ENCODE measurements at places on chromosomes 5 and 9.

DNA sequence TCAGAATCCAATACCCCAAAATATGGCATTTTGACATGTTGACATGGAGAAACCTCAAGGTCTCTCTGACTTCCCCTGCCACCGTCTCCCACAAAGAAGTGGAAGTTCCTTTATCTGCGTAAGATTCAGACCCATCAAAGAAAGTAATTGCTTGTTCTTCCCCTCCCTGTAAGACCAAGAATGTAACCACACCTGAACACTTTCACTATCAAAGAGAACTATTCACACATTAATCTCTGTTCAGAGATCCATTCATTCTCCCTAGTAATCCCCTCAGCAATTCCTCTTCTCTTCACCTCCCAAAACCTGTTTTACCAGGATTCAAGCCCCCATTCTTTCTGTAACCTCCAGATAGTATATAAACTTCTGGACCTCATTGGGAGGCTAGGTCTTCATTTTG lies 4.1 kb upstream of the SLC1A1 start:
- DNase-seq, result no peak
- H3K27me3 ChIP-seq, result peaks cover 14% of the 10 kb centered on the region
- no peak overlapping the region for H3K27ac ChIP-seq
- no peaks in the 10 kb centered on the region for H3K36me3 ChIP-seq
- H3K4me1 ChIP-seq, result peaks cover 9% of the 10 kb centered on the region

DNA sequence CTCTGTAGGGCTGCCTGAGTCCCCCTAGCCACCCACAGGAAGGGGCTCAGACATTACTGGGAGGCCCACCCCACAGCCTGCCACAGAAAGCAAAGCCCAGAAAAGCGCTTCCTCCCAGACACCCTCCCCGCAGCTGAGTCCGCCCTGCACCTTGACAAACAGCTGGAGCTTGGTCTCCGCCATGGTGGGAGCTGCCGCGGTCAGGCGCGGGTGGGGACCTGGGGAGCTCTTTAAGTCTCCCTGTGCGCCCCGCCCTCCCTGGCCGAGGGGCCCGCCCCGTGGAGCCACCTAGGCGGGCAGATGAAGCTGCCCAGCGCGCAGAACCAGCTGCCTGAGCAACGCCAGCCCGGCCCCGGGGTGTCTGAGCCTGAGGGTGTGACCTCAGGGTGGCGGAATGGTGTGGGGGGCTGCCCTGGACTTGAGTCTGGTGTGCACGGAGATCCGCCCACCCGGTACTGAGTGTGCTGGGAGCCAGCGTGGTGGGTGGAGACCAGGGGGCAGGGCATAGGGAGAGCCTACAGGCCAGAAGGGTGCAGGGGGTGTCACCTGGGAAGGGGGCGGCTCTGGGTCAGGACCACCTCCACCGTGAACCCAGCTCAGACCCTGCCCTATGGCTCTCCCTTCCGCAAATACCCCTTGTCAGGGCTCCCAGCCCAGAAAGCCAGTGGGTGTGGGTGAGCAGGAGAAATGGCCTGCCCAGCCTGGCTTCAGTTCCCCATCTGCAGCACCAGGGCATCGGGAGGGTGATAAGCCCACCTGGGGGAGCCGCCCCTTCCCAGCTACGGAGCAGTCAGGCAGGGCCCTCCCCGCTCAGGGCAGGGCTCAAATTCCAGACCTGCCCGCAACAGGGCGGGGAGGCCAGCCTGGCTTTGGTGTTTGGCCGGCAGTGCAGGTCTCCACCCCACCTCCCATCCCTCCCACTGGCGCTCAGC lies at the start of gene CLIC3:
Gene CLIC3, minus strand, starts transcription at position 208 of the 932 bp plus-strand sequence. Its CDS starts 25 bp downstream, at position 183.
- H3K4me1 ChIP-seq, result peaks cover 76% of the 10 kb centered on the region
- H3K27ac ChIP-seq, result peak within 1 kb of the TSS; percentile 54
- peak; percentile 61 for DNase-seq
- H3K36me3 ChIP-seq, result peaks cover 6% of the 10 kb centered on the region
- H3K27me3 ChIP-seq, result no peaks in the 10 kb centered on the region
- H3K4me3 ChIP-seq, result peak within 1 kb of the TSS; percentile 40

- peak; percentile 52 for DNase-seq
- H3K4me3 ChIP-seq, result no peak overlapping the region
- H3K36me3 ChIP-seq, result no peaks in the 10 kb centered on the region
- H3K27ac ChIP-seq, result no peak overlapping the region
Observed at GRCh38 chr9:127589955-127590370, 22.1 kb upstream of the STXBP1 start.

- H3K36me3 ChIP-seq, result no peaks in the 10 kb centered on the region
- no peak overlapping the region for H3K27ac ChIP-seq
- no peaks in the 10 kb centered on the region for H3K4me1 ChIP-seq
Observed at GRCh38 chr9:88745276-88746001, 210.5 kb downstream of the NXNL2 start.

- H3K36me3 ChIP-seq, result no peaks in the 10 kb centered on the region
- H3K4me1 ChIP-seq, result no peaks in the 10 kb centered on the region
- peaks cover 2% of the 10 kb centered on the region for H3K27me3 ChIP-seq
- H3K27ac ChIP-seq, result no peak overlapping the region
- H3K4me3 ChIP-seq, result no peak overlapping the region
Observed at GRCh38 chr9:97769208-97769607, 72.1 kb upstream of the XPA start.

GRCh38 chr9:11340654-11341053 lies 727.9 kb upstream of the PTPRD start:
- no peak overlapping the region for H3K27ac ChIP-seq
- DNase-seq, result no peak
- no peaks in the 10 kb centered on the region for H3K27me3 ChIP-seq

GRCh38 chr5:92687821-92688722 lies 892.9 kb downstream of the NR2F1-AS1 start:
- H3K36me3 ChIP-seq, result no peaks in the 10 kb centered on the region
- no peak for DNase-seq

DNA sequence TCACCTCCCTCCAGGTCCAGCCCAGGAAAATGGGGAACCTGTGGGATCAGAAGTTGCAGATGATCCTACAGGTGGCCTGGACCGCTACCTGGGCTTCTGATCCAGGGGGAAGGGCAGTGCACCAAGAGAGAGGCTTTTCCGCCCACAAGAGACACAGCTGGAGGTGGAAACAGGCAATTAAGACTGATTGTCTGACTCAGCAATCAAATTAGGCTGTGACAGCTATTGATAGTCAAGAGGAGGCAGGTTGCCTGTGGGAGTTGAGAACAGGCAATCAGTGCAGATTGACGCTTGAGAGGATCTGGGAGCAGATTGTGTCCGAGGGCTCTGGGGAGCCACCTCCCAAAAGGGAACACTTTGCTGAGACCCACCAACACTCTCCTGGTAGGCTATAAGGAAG lies 71.1 kb upstream of the SLC44A1 start:
- H3K4me3 ChIP-seq, result no peak overlapping the region
- no peaks in the 10 kb centered on the region for H3K4me1 ChIP-seq
- no peaks in the 10 kb centered on the region for H3K36me3 ChIP-seq
- no peak for DNase-seq

DNA sequence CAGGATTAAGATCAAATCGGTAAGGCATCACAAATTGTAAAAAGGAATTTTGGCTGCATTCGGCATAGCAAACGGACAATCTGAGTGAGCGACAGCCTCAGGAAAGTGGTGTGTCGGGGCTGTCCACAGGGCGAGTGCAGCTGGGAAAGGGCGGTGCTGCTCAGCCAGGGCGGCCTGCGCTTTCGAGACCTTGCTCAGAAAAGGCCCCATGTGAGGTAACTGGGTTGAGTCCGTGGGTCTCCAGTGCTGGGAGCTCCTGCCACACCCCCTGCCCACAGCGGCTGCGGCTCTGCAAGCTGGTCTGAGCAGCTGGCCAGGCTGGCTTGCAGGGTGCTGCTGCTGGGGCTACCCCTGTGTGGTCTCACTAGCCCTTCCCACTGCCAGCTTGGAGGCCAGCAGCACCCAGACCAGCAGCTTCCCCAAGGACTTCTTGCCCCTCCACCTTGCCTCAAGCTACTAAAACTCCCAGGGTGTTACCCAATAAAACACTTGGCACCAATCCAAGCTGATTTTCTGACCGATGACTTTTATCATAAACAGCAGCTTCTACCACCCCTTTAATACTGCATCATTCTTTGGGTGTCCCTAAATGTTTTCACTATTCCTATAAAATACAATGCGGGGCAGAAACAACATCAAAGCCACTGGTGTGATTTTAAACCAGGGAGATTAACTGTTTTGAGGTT lies 6.2 kb downstream of the SURF2 start:
- no peak overlapping the region for H3K27ac ChIP-seq
- no peak overlapping the region for H3K4me3 ChIP-seq
- H3K36me3 ChIP-seq, result peaks cover 84% of the 10 kb centered on the region
- no peak for DNase-seq
- H3K27me3 ChIP-seq, result no peaks in the 10 kb centered on the region
- H3K4me1 ChIP-seq, result peaks cover 7% of the 10 kb centered on the region

GRCh38 chr9:83006378-83006777 lies 56.6 kb downstream of the RASEF start:
- DNase-seq, result peak; percentile 42
- peaks cover 9% of the 10 kb centered on the region for H3K4me1 ChIP-seq
- no peaks in the 10 kb centered on the region for H3K27me3 ChIP-seq
- no peaks in the 10 kb centered on the region for H3K36me3 ChIP-seq
- no peak overlapping the region for H3K27ac ChIP-seq
- no peak overlapping the region for H3K4me3 ChIP-seq

GRCh38 chr5:76855961-76856360 lies 6.1 kb downstream of the S100Z start:
- no peaks in the 10 kb centered on the region for H3K36me3 ChIP-seq
- peaks cover 34% of the 10 kb centered on the region for H3K4me1 ChIP-seq
- peak; percentile 50 for DNase-seq

DNA sequence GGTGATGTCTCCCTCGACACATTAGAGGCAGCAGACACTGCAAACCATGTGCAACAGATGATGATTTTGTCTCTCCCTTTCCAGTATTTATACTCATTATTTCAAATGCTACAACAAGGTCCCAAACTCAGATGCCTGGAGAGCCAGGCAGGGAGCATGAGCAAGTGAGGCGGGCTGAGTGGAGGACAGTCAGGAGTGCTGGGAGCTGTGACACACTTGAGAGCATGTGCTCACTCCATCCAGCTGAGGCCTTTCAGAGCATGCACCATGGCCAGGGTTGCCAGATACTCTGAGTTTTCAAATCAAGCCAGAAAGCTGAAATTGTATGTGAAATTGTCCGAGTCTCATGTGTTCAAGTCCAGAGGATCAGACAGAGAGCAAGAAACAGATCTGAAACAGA lies 55.8 kb upstream of the SLC2A8 start:
- H3K27me3 ChIP-seq, result no peaks in the 10 kb centered on the region
- H3K4me1 ChIP-seq, result no peaks in the 10 kb centered on the region
- DNase-seq, result no peak
- H3K36me3 ChIP-seq, result no peaks in the 10 kb centered on the region
- no peak overlapping the region for H3K27ac ChIP-seq

DNA sequence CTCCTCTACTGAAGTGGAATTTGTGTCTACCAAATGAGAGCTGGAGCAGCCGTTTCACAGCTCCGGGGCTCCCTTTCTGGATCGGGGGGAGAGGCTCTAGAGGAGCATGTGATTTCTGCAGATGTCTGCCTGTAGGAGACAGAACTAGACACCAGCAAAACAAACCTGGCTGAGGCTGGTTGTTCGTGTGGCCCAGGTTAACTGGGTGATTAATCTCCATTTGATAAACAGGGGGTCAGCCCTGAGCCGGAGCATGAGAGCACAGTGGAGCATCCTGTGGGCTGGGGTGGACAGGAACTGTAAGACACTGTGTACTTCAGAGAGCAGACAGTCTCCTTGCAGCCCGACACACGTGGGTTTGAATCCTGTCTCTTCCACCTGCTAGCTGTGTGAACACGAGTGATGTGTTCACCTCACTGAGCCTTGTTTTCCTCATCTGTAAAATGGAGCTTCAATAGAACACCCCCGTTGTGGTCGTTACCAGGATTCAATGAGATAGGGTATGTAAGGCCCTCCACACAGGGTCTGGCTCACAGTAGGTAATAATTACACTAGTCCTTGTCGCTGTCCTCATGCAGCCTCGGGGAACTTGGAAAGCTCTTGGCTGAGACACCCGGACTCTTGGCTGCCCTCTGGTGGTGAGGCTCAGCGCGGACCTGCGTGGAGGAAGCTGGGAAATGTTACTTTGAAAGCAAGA lies 12.9 kb downstream of the CXCL14 start:
- no peak overlapping the region for H3K27ac ChIP-seq
- H3K36me3 ChIP-seq, result no peaks in the 10 kb centered on the region
- peaks cover 6% of the 10 kb centered on the region for H3K27me3 ChIP-seq
- no peak overlapping the region for H3K4me3 ChIP-seq

DNA sequence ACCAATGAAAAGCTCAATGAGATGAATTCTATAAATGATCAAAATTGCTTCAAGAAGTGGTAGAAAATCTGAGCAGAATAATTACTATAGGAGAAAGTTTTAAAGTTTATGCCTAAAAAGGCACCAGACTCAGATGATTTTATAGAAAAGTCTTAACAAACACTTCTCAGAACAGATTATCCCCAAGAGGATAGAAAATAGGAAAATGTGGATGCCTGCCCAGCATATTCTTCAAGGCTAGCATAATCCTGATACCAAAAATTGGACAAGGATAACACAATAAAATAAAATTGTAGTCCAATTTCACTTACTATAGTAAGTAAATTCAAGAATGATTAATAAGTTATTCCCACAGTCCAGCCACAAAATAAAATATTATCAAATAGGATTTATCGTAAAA lies 397.0 kb downstream of the NR2F1-AS1 start:
- H3K4me3 ChIP-seq, result no peak overlapping the region
- H3K27me3 ChIP-seq, result no peaks in the 10 kb centered on the region
- DNase-seq, result no peak
- no peak overlapping the region for H3K27ac ChIP-seq
- H3K4me1 ChIP-seq, result no peaks in the 10 kb centered on the region
- no peaks in the 10 kb centered on the region for H3K36me3 ChIP-seq

DNA sequence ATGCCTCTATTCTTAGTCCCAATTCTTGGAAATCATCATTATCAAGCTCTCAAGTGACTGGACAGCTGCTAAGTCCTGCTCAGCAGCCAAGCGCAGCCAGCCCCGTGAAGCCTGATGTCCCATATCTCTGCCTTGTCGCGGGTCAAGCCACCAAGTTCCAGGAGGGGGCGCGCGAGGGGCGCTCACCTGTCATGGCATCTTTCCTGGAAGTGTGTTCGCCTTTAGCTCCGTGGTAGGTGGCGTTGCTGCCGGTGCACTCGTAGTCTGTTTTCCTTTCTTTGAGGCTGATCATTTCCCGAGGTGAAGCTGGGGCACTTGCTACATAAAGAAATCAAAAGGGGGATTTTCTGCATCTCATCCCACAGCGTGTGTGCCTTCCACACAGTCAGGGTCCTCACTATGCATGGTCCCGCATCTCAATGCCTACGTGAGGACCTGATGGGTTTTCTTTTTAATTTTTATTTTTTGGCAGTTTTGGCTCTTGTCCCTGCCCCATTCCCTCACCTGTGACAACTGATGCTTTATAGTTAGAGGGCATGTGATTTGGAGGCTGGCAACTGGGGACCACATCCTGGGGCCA lies 227.0 kb upstream of the DAP start:
- DNase-seq, result peak; percentile 35
- no peak overlapping the region for H3K4me3 ChIP-seq
- H3K27me3 ChIP-seq, result no peaks in the 10 kb centered on the region
- peaks cover 4% of the 10 kb centered on the region for H3K4me1 ChIP-seq

- H3K4me3 ChIP-seq, result peak overlapping the region; percentile 70
- peaks cover 23% of the 10 kb centered on the region for H3K4me1 ChIP-seq
- H3K36me3 ChIP-seq, result no peaks in the 10 kb centered on the region
- H3K27me3 ChIP-seq, result no peaks in the 10 kb centered on the region
Observed at GRCh38 chr9:131530546-131530919, 530 bp downstream of the UCK1 start.

GRCh38 chr5:73587923-73588322 lies 22.4 kb downstream of the UTP15 start:
- no peak for DNase-seq
- no peak overlapping the region for H3K4me3 ChIP-seq
- no peaks in the 10 kb centered on the region for H3K36me3 ChIP-seq
- no peak overlapping the region for H3K27ac ChIP-seq

- H3K36me3 ChIP-seq, result no peaks in the 10 kb centered on the region
- no peaks in the 10 kb centered on the region for H3K4me1 ChIP-seq
- H3K27me3 ChIP-seq, result no peaks in the 10 kb centered on the region
- no peak overlapping the region for H3K27ac ChIP-seq
- no peak for DNase-seq
- no peak overlapping the region for H3K4me3 ChIP-seq
Observed at GRCh38 chr5:123297866-123298265, 125.3 kb downstream of the CEP120 start.

All from B cell (primary cell).